ENCODE measurements at places on chromosomes 12 and 14.
A peak's percentile ranks its signal among the peaks of the same experiment; 100 is the strongest.

- DNase-seq, result no peak
Observed at GRCh38 chr12:106552228-106552627, 30.6 kb upstream of the RFX4 start.

DNA sequence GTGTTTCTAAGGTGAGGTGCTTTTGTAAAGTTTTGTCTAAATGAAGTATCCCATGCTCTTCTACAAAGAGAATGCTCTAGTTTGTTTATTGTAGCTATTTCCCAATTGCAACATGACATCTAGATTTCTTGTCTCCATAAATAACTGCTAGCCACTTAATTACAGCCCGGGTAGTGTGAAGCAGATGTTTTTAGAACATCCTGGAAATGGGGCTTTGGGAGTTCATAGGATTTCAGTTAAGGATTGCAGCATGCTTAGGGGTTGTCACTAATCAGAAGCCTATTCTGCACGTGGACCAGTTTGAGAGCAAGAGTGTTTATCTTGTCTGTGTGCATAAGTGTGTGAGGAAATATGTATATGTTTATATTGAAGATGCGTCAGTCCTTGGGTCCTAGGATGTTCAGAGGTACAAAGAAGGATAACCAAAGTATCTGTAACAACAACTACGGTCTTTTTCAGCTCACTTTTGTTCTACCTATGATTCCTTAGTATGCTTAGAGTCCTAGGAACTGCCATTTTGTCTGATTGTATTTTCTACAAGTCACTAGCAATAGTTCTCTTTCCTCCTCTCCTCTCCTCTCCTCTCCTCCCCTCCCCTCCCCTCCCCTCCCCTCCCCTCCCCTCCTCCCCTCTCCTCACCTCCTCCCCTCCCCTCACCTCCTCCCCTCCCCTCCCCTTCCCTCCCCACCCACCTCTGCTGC lies 135.3 kb downstream of the ACSS3 start:
- DNase-seq, result no peak

DNA sequence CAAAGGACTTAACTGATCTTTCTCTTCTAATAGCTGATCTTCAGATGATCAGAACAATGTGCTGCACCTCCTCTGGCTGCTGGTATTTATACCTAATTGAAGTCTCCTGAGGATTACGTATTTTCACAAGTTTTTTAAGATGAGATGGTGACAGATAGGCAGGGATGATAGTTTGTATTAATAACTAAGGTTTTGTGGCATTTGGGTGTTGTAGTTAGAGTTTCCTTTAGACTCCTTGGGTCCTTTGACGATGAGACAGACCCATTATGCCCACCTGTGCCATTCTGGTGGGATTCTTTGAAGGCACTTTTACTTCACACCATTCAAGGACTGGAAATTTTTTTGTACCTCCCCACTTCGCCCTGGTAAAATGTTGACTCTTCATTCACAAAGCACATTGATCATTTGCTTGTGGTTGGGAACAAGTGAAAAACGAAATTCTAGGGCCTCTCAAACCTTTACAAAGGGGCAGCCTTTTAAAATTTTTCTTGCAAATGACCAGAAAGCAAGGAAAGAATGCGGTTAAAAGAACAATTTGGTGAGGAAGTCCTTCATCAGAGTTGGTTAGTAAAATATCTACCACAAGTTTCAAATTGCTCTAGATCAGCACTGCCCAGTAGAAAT lies at the start of gene IFNG:
IFNG (minus strand) TSS at position 60 of the 624 bp plus-strand sequence. CDS start 125 bp downstream, outside the sequence.
- DNase-seq, result no peak

GRCh38 chr12:7937833-7938506 lies 2.0 kb upstream of the SLC2A3 start:
- DNase-seq, result no peak

- DNase-seq, result peak; percentile 26
Observed at GRCh38 chr12:50842637-50843493, at the start of gene TMPRSS12. Gene TMPRSS12 (plus strand): TSS chr12:50842926. CDS start chr12:50842965, 39 bp downstream.

GRCh38 chr12:11777962-11778361 lies 128.5 kb downstream of the ETV6 start:
- DNase-seq, result no peak

DNA sequence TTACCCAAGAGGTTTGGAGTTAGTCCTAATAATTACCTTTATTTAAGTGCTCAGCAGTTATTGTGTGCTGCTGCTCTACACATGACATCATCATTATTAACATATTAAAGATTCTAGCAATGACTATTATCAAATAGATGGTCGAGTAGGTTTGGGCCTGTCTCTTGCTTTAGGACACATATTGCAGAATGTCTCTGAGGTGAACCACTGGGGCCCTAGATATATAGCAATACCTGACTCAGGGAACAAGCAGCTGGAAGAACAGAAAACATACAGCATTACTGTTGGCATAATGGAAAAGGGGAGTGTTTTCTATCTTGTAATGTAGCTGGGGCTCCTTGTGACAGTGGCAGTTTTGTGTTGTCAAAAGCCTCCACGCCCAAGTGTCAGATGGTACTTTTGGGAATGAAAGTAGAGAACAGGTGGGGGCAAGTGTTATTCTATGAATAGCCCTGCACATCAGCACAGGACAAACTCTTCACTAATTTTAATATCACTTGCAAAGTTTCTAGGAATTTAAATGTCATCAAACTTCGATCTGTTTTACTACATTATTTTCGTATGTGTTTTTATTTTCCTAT lies 54.6 kb downstream of the C12orf56 start:
- DNase-seq, result no peak

DNA sequence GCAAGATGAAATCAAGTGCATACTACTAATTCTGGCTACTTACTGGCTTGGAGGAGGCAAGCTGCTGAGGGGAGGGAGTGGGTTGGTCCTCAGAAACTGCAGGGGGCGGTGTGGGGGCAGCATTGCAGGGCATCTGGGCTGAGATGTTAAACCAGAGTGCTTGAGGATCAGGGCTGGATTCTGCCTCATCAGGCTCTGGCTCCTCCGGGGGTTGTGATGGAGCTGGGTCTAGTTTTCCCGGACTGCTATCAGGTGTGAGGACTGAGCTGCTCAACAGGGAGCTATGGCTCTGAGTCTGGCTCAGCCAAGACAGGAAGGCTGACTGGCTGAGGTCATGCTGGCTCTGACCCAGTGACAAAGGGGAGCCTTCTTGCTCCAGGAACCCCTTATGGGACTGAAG lies 28.6 kb downstream of the BAZ2A start:
- peak; percentile 45 for DNase-seq

DNA sequence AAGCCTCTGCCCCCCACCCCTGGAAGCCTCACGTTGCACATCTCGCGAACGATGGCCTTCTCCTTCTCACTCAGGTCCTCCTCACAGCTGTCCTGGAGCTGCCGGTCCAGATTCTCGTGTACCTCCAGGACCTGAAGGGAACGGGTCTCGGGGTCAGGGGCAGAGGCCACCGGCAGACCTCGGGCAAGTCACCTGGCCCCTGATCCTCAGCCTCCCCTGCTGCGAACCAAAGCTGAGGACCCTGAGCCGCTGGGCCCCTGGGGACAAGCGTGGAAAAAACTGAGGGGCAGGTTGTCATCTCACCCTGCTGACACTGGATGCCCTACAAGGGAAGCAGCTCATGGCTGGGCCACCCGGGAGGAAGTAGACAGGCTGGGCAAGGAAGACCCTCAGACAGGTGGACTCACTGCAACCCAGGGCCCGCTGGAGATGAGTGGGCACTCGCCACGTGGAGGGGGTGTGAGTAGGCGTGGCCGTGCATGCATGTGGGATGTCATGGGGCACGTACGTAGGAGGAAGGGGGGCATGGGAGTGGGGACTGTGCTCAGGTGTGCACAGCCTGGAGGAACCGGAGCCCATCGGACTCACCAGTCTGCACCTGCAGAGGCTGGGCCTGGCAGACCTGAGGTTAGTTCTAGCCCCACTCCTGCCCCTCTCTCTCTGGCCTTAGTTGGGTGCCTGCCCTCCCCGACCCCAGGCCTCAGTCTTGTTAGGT lies 35.1 kb downstream of the CCNK start:
- no peak for DNase-seq

DNA sequence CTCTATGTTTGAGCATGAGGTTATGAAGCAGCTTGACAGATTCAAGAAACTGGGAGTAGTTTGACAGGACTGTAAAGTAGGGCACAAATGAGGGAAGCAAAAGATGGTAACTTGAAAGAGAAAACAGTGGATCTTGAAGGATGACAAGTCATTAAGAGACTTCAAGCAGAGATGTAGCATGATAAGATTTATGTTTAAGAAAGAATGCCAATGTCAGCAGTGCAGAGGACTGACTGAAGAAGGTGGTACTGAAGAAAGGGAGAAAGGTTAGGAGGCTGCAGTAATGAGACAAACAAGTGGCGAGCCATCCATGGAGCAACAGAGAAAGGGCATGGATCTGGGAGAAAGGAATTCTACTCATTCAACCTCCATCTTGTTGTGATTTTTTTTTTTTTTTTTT lies 120.2 kb upstream of the RAP1B start:
- DNase-seq, result no peak

DNA sequence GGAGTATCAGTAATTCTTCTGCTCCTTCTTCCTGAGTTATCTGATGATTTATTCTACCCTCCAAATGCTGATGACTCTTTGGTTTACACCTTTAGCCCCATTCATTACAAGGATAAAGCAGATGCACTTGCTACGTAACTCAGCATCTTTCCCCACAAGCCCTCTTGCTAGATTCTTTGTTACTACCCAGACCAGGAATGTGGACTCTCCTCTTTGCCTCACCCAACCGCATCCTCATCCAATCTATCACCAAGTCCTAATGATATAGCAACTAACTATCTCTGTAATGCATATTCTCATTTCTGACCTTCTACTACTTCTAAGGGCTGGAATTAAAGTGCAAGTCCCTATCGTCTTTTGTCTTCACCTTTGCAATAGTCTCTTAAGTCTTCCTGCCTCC lies 9.2 kb downstream of the KRT1 start:
- no peak for DNase-seq

DNA sequence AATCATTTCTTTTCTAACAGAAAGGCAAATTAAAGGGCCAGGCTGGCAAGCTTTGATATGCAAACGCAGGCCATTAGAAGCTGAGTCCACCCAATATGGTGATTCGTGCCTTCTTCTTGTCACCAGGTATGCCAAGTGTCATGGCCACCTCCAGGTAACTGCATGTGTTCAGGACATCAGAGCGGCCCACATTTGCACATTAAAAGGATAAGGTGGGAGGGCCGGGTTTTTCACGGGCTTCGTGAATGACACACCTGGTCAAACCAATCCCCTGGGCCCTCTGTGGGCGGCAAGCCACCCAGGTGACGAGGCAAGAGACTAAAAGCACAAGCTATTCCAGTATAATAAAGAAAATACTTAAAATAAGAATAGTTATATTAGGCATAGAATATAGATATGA lies 75.9 kb upstream of the TSPAN11 start:
- no peak for DNase-seq

GRCh38 chr12:42996869-42997431 lies 407.4 kb upstream of the PRICKLE1 start:
- no peak for DNase-seq

GRCh38 chr14:30445852-30446251 lies 113.1 kb upstream of the G2E3 start:
- no peak for DNase-seq

DNA sequence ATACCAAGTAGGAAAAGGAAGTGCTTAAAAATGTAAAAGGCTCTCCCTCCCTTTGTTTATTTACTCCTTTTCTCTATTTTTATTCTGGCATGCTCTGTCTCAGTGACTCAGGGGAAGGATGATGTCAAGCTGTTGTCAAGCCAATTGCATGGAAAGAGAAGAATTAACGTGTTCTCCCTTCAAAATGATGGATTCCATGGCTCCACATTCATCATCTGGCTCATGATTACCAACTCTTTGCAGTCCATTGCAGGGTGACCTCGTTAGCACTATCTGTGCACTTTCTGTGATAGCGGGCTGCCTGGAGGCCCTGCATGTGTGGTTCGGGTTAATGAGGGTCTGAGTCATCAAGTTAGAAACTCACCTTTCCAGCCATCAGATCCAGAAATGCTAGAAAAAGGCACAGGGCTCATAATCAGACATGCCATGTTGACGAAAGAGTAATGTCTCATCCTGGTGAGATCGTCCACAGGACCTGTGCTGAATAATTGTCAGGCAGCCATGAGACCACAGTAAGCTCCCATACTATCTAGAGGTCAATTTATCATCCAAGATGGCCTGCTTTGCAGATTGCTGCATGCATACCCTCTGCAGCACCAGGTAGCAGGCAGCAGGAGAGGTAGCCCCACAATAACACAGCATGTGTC lies 79.2 kb upstream of the BTG1 start:
- no peak for DNase-seq

DNA sequence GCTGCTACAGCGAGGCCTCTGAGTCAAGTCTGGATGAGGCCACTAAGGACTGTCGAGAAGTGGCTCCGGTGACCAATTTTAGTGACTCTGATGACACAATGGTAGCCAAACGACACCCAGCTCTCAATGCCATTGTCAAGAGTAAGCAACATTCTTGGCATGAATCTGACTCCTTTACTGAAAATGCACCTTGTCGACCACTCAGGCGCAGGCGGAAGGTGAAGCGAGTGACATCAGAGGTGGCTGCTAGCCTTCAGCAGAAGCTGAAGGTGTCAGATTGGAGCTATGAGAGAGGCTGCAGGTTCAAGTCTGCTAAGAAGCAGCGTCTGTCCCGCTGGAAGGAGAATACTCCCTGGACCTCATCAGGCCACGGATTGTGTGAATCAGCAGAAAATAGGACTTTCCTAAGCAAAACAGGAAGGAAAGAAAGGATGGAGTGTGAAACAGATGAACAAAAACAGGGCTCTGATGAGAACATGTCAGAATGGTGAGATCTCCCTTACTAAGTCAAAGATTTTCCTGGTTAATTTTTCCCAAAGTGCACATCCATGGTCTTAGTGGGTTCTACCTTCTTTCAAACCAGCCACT lies 2.9 kb downstream of the GPATCH2L start:
- no peak for DNase-seq

DNA sequence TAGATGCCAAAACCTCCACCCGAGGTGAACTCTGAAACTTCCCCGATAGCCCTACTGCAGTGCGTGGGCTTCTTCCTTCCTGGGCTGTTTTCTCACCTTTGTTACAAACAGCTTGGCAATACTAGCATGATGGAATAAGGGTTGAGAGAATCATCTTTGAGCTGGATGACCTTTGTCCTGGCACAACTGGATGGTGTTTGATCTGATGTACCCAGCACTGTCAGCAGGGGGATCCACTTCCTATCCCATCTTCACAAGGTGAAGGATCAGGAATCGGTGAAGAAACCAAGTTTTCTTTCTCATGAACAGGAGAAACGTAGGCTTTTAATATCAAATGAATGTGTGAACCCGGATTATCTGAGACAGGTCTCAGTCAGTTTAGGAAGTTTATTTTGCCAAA lies 19.5 kb upstream of the LRRC10 start:
- DNase-seq, result no peak

DNA sequence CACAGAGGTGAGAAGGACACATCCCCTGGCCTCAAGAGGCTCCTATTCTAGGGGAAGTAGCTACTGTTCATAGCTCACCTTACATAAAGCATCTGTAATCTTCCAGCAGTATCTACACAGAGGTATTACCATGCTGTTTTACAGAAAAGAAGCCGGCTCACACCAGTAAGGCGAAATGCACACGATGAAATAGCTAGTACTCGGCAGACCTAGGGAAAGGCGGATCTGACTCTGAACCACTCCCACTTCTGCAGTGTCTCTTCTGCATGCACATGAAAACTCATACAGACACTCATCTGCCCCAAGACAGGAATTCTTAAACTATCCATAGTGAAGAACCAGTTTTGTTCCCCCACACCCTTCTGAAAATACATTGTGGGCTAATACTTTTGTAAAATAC lies 73.6 kb downstream of the IQSEC3 start:
- DNase-seq, result no peak

GRCh38 chr12:57250956-57251355 lies at the start of gene STAC3:
Gene STAC3 (minus strand): TSS chr12:57251187. CDS start chr12:57249636, 1,551 bp downstream.
- DNase-seq, result no peak

- DNase-seq, result no peak
Observed at GRCh38 chr12:92164712-92165111, 19.1 kb upstream of the BTG1 start.

All from left ventricle myocardium superior (tissue), 1 donor.